Psoas muscle (tissue), 8 donors: ENCODE measurements at places on chromosomes 6 and 20. TPM values are rescaled to one million over a fixed set of nuclear protein-coding genes. Genes with fewer than 3 reads are reported as not detected.

DNA sequence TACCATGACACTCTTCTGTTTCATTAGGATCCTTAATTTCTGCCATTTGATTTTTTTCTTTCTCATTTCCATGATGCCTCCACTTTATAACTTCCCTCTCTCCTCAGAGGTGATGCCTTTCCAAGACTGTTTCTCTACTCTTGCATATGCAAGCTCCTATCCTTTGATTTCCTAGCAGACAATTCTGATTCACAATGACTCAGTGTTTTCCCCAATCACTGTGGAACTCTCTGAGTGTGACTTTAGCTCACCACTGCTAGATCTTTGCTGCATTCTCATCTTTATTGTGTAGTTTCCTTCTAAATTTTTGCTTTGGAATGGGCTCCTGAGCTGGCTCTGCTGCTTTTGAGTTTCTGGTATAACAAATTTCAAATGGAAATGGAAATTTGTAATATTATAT, 184.9 kb downstream of the TINAG start:
- no peak for DNase-seq

DNA sequence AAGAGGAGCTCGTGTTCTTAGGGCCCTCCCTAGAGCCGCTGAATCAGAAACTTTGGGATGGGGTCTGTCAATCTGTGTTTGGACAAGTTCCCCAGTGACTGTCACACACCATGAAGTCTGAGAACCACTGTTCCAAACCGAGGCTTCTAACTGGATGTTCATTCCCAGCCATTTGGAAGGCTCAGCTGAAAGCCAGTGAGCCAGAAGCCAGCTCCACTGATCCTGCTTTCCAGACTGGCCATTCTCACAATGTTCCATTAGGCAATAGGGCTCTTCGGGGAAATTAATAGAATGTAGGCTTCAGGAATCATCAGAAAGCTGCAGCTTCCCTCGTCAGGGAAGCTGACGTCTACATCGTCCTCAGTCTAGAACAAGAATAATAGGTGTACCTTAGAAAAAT, 90.8 kb upstream of the QKI start:
- DNase-seq: no peak

DNA sequence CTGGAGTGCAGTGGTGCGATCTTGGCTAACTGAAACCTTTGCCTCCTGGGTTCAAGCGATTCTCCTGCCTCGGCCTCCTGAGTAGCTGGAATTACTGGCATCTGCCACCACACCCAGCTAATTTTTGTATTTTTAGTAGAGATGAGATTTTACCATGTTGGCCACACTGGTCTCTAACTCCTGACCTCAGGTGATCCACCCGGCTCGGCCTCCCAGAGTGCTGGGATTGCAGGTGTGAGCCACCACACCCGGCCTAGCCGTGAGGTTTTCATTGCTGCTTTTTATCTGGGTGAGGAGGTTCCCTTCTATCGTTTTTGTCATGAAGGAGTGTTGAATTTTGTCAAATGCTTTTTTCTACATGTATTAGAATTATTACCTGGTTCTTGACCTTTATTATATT, 23.9 kb downstream of the SRC start:
- no peak for DNase-seq

- DNase-seq: peak; percentile 61
Observed at GRCh38 chr20:63442100-63442493, 30.4 kb downstream of the KCNQ2 start.

DNA sequence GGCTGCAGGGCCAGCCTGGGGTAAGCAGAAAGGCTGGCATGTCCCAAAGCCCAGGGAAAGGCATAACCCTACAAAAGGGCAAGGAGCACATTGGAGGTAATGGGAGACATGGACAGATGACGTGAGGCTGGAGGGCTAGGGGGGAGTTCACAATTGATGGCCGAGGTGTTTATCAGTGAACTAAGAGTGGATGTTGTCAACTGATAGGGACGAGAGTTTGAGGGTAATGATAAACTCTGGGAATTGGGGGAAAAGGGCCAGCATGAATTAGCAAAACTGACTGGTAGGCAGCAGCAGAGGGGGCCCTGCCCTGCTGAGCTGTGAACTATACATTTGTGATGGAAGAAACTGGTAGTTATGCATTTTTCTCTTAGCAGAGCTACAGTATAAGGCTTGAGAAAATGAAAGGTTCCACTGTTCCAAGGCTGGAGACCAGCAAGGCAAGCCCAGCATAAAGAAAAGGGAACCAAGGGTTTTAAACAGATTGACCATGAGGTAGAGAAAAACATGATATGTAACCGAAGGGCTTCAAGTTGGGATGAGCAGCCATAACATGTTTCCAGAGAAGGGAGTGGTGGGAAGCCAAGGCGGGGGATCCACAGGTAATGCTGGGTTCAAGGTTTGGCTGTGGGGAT, 98.1 kb upstream of the MLN start:
- DNase-seq: no peak

GRCh38 chr6:131688286-131688685, 12.9 kb downstream of the OR2A4 start:
- no peak for DNase-seq

- DNase-seq: no peak
Observed at GRCh38 chr20:19947611-19948264, 69.4 kb upstream of the NAA20 start.

GRCh38 chr20:59078231-59078630, 35.6 kb upstream of the PRELID3B start:
- DNase-seq: no peak

DNA sequence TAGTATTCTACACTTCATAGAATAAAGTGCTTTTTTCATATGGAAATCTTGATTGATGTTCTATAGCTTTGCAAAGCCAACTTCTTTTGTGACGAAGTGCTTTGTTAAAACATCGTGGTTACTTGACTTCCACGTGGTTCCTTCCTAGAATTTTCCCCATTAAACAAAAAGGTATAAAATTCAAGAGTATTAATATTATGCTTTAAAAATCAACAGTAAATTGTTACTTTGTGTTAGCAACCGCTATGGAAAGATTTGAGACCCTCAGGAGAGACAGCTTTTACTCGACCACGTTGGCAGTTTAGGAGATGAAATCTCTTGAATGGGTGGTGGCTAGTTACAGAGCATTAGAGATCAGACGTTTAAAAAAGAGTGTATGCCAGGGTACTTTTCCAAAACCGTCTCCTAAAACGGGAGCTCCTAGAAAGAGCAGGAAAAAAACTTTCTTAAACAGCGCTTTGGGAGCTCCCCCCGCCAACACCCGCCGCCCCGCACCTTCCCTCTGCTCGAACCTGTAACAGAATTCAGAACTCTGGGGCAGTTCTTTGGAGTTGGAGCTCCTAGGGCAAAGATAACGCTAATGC, 920 bp downstream of the GJA1 start:
- no peak for DNase-seq

GRCh38 chr6:106056746-106057390, 29.3 kb upstream of the PRDM1 start:
- no peak for DNase-seq

DNA sequence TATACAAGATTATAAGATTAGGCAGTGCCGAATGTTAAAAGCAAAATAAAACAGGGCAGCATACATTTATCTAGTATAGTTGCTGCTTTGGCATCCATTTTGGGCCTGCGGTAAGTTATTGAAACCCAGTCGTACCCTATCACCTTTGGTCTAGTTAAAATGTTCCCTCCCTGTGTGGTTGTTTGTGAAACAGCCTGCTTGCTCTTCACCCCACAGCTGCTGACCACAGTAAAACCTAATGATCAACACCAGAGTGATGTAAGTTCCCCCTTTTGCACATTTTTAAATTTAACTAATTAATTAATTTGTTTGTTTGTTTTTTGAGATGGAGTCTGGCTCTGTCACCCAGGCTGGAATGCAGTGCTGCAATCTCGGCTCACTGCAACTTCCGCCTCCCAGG, 50.3 kb upstream of the TXNDC5 start:
- no peak for DNase-seq

DNA sequence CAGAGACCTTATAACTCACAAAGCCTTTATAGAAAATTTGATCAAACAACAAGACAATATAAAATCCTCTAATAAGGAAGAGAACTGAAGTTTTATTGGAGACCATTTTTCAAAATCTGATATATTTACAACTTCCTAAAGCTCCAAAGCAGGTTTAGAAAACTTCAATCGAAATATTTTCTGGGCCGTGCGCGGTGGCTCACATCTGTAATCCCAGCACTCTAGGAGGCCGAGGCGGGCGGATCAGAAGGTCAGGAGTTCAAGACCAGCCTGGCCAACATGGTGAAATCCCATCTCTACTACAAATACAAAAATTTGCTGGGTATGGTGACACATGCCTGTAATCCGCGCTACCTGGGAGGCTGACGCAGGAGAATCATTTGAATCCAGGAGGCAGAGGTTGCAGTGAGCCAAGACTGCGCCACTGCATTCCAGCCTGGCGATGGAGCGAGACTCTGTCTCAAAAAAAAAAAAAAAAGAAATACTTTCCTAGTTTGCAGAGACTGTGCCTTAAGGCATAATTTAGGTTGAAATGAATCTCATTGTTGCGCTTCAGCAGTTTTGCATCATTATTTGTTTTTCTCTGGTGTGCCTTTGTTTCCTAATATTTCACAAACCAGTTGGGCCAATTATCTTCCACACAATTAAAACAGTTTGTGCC, 60.6 kb upstream of the ASIP start:
- no peak for DNase-seq

DNA sequence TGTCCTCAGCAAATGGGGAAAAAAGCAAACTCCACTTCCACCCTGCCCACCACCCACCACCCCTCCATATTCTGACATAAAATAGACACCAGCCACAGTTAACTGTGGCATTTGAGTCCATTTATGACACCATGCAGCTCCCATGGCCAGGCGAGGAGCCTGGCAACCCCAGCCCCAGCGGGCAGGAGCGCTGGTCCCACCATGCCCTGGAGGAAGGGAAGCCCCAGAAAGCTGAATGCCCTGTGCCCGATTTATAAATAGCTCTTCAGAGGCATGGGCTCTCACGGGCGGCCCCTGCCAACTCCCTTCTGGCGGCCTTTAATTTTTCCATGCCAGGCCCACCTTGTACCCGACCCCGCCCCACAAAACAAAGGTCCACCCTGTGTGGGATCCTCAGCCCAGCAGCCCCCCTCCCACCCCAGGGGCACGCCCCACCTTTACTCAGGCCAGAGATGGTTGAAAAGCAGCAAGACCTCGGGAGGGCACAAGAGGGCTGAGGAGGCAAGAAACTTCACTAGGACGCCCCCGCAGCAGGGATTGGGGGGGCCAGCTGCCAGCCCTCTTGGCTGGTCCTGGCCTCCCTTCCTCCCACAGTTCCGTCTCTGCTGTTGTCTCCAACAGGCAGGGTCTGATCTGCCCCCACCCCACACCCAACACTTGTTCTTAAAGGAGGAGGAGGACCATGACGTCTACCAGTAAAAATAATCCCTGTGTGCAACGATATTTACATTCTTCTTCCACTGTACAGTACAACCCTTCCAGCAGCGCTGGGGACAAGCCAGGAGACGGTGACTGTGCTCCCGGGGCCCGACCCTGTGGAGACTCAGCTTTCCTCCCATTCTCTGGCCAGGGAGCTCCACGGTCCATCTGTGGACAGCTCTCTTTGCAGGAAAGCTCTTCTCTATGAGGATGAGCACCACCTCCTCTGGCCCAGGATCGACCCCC, 115.6 kb upstream of the CDYL start:
- no peak for DNase-seq

DNA sequence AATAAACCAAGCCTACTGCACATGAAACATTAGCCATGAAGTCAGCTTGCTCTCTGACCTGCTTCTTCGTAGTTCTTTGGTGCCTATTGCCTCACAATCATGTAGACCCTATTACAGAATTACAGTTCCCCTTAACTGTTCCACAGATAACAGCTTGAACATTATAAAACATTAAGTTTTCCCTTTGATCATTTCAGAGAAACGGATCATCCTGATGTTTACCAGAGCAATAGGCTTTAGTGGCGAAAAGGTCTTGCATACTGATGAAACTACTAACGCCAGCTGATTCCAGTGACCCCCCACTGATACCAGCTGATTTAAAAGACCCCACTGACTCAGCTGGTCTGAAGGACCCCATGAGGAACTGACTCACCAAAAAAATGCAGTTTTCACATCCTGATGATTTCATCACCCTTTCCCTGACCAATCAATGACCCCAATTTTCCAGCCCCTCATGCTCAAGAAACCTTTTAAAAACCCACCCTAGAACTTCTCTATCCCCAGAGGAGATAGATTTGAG, 39.4 kb upstream of the MLIP start:
- no peak for DNase-seq

Gene TREML2
- total RNA-seq: 0.11 TPM

Gene SIRPD
- total RNA-seq: not detected

Gene ROMO1
- 137 TPM for total RNA-seq

Gene CALHM4
- not detected for total RNA-seq

Gene HLA-DMB
- 7.6 TPM for total RNA-seq

Gene ACSS1
- total RNA-seq: 16.8 TPM

Gene ULBP3
- total RNA-seq: 0.36 TPM
